Activated T-cell treated with anti-CD3 and anti-CD28 coated beads for 1 hour (primary cell): ENCODE measurements at places on chromosomes 13 and 19.

- DNase-seq = no peak
These were observed 1243.5 kb downstream of the EFNB2 start for GRCh38 chr13:105291987-105292386.

GRCh38 chr13:108859197-108860012 is 230.0 kb downstream of the MYO16 start:
- no peak for DNase-seq

DNA sequence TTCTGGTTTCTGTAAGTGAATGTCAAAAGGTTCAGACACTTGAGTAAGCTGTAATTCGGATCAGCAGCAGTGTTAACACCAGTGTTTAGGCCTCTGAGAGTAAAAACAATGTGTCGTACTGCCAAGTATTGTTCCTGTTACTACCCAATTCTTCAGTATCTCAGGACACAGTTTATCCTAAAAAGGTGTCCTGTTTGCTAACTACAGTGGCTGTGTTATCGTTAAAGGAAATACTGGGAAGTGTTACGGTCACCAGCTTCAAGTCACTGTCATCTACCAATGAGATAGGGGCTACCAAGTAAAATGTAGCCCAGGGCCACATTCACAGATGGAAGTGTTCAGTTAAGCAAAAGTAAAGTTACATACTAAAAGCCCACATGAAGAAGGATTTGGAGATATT is 2.3 kb upstream of the UPF3A start:
- no peak for DNase-seq

GRCh38 chr13:51786425-51787265 is 17.3 kb downstream of the DHRS12 start:
- DNase-seq = no peak
